ENCODE measurements at places on chromosomes 4 and X.

DNA sequence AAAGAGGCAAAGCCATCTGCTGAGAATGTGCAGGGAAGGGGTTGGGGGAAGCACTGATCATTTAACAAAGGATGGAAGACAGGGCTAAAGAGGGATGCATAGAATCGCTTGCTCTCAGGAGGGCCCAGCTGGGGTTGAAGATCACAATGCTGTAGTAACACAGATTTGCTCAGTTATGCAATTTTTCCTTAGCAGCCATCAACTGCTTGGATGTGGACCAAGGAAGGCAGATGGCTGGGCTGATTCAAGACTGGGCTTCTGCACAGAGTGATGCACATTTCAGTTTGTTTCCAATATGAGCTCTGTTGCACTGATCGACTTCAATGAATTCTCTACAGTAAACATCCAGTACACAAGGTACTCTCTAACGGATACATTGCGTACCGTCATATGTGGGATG lies 127.8 kb upstream of the TBL1X start:
- no peak for DNase-seq

DNA sequence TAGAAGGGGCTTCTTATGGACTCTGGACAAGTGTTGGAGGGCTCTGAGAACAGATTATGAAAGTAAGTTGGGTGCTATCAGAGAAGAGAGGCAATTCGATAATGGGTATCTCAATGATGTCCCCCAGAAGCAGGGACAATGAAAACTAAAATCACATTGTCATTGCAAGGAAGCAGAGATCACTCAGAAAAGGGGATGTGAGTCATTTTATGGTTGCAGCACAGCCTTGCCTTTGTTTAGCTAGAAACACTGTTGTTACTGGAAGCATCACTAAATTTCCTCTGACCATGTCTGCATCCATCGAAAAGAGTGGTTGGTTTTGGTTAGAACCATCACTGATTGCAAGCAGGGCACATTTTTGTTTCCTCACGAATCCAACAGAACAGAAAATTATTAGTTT lies 246.8 kb upstream of the NWD2 start:
- no peak for DNase-seq

- no peak for DNase-seq
These were observed 47.3 kb upstream of the FAM9A start for GRCh38 chrX:8848441-8848840.

- DNase-seq, result no peak
These were observed 39.6 kb downstream of the ZCCHC13 start for GRCh38 chrX:74343343-74344279.

DNA sequence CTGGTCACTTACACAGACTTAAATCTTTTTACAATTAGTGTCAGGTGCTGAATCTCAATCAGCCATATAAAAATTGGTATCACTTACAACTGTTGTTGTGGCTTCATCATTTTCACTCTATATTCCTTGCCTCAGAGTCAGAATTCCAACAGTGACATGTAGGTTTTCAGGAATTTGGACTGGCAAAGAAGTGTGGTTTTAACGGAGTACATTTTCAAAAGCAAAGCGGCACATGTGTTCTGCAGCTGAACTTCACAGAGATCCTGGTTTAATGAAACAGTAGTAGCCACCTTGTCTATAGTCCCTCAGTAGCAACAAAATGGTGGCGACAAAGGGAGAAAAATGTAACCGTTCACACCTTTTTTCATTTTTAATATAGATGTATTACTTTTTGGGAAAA lies 486.6 kb downstream of the FAT4 start:
- no peak for DNase-seq

- DNase-seq, result no peak
These were observed 394.2 kb downstream of the ARHGAP24 start for GRCh38 chr4:85869181-85869580.

DNA sequence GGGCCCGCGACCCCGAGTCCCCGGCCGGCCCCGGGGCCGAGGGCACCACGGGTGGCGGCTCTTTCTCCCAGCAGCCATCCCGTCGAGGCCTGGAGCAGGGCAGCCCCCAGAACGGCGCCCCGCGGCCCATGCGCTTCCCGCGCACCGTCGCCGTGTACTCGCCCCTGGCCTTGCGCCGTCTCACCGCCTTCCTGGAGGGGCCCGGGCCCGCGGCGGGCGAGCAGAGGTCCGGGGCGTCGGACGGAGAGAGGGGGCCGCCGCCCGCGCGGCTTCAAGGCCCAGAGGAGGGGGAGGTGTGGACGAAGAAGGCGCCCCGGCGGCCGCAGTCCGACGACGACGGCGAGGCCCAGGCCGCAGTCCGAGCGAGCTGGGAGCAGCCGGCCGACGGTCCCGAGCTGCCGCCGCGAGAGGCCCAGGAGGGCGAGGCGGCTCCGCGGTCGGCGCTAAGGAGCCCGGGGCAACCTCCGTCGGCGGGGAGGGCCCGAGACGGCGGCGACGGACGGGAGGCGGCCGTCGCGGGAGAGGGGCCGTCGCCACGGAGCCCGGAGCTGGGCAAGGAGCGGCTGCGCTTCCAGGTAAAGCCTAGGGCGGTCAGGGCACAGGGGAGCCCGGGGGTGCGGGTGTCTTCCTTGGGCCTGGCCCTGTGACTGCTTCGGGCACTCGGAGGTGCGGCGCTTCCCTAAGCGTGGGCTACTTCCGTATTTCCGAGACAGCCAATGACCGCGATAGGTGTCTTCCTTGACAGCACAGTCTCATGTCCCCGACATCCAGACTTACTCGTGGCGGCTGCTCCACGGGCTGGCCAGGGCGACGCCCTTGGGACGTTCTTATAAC lies 845 bp downstream of the ZAR1 start:
- no peak for DNase-seq

DNA sequence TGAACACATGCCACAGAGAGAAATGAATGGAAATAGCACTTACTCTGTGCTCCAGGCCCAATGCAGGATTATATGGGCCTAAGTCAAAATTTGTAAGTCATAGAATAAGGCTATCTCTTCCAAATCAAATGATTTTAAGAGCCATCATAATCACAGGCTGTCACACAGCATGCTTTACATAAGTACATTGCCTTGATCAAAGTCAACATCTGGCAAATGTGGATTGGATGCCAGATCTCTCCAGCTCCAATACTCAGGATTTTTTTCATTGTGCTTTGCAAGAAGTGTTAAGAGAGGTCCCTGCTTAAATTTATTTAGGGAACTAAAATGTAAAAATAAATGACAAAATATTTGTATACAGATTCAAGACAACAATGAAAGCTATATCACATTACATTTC lies 299.9 kb downstream of the PRDM5 start:
- no peak for DNase-seq

DNA sequence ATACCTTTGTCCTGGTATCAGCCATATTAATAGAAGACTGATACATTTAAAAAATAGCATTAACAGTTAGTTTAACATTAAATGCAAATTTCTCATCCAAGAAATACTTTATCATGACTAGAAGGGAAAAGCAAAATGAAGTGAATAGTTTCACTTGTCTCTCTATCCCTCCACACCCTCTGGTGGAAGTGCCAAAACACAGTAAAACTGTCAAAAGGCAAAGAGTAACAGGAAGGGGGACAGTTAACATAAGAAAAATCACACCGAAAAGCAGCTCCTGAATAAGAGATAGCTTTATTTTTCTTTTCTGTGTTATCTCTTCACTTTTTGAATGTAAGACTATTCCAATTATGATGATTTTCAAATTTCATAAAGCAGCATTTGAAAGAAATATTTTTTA lies 187.2 kb downstream of the FBXW7 start:
- no peak for DNase-seq

Measured in stimulated activated CD8-positive, alpha-beta memory T cell treated with anti-CD3 and anti-CD28 coated beads, Interleukin-7, amount 100 ng/mL, for 1 hour (primary cell).